T-helper 1 cell (primary cell): ENCODE measurements at places on chromosomes 4 and X.

DNA sequence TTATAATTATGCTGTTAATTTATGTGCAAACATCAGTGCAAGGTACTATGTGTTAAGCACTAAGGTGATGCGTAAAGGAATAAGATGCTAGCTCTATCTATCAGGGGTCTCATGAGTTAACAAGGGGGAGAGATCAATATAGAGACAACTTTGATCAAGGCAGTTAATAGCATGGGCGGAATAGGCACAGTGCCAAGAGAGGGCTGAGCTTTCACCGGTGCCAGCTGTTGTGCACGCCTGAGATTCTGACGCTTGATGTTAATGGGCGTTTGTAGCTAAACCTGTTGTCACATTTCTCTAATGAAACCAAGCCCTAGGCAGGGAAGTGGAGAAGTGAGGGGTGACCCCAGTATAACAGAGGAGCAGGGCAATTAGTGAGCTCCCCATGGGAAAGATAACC is 86.0 kb upstream of the NMU start:
- DNase-seq = no peak

GRCh38 chrX:115518113-115518512 is 42.9 kb upstream of the PLS3 start:
- no peak for DNase-seq

- DNase-seq = peak; percentile 62
Observed at GRCh38 chrX:150635952-150636351, 57.2 kb upstream of the MTMR1 start.

DNA sequence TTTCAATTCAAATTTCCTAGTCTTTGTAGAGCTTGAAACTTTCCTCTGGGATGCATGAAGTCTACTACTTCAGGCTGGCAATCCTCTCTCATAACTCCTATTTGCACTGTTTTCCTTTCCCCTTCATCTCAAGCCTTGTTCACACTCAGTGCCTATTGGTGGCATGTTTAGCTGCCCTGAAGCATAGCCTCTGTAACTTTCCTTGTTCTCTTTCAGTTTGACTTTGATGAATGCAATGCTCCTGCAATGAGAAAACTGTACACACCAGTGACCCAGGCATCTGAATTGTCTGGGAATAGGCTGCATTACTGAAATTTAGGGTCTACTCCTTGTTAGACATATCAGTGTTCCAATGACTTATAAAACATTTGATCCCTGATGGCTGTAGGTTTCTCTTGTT is 81.7 kb downstream of the ANK2 start:
- DNase-seq = no peak

DNA sequence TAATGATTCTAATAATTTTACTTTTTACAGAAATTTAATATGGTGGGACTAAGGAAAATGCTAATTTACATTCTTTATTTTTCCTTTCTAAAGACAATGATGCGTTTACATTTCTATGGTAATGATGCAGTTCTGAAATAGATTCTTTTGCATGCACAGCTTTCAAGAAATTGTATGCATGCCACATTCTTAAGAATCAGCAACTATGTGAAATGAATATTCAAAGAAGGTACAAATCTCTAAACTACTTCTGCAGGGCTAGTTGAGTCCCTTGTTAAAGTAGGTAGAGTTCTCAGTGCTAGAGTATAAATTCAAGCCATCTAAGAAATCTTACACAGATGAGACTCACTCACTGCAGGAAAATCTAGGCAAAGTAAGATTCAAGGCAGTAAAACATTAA is 24.5 kb upstream of the GRID2 start:
- DNase-seq = no peak

DNA sequence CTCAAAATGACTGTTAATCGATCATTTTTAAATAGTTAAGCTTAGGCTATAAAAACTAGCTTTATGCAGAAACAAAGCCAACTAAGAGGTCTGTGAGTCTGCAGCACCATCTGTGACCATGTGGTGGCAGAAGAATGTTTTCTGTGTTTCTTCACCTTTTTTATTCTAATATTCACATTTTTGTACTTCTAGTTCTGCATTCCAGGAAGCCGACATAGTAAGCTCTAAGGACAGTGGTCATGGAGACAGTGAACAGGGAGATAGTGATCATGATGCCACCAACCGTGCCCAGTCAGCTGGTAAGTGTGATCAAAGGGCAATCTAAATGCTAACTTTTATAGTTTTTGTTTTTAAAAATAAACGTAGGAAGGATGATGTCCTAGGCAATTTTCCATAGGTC is 5.6 kb downstream of the PCDH10 start:
- no peak for DNase-seq

GRCh38 chr4:141845901-141846300 is 209.5 kb downstream of the IL15 start:
- DNase-seq = no peak

DNA sequence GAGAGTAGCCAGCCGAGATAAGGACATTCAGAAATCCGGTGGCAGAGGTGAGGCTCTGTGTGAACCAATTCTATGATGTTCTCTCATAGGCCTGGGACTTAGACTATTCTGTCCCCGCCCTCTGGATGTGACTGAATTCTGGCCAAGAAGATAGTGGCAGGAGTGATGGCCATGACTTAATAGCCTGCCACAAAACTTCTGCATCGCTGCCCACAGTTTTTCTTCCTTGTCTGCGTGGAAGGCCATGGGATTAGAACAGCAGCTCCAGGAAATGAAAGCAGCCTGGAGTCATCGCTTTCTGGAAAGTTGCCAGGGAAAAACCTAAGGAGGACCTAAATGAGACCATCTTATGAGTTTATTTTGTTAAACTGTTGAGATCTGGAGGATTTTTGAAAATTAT is 134.7 kb downstream of the F11 start:
- no peak for DNase-seq

DNA sequence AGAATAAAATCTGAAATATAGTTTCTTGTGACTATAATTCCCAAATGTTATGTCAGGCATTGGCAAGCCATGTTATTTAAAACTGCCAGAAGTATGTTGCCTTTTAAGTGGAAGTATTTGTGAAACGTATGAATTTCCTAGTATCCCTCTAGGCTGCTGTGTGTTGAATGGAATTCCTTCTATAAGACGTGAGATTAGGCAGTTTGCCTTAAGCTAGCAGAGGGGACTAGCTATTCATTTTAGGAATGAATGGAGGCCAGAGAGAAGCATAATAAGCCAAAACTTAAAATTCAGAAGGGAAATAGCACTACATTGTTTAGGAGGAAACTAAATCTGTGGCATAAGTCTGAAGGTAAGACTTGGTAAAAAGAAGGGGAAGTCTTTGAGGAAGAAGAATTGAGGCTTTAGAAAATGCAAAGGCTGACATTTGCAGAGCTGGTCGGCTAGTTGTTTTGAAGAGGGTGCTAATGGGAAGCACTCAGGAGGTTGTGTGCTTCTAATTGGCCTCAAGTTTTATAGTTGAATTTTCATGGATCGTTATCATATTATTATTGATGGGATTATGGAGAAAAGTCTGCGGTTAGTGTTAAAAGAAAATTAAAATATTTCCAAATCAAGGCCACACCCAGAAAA is 57.1 kb downstream of the TMEM131L start:
- DNase-seq = no peak

- no peak for DNase-seq
Observed at GRCh38 chr4:111066447-111066846, 443.6 kb upstream of the PITX2 start.

GRCh38 chr4:126242679-126243390 is 928.1 kb downstream of the FAT4 start:
- DNase-seq = no peak

DNA sequence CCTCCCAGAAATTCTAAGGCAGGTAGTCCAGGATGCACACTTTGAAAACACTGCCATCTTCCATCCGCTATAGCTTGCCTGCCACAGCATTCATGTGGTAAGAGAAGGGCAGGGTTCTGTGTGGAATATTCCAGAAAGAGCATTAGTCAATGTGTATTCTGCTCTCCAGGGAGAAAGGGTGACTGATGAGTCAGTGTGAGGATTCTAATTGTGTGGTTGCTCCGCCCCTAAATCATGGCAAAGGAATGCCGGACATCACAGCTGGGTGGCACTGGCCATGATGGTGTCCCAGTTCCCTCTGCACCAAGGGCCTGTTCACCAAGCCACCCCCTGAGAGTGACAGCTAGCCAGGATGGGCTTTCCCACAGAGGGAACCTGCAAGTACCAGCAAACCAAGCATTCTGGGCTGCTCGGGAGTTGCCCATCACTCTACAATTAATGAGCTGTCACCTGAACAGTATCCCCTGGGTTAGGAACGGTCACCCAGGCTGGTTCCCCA is 9.5 kb downstream of the IDS start:
- no peak for DNase-seq

DNA sequence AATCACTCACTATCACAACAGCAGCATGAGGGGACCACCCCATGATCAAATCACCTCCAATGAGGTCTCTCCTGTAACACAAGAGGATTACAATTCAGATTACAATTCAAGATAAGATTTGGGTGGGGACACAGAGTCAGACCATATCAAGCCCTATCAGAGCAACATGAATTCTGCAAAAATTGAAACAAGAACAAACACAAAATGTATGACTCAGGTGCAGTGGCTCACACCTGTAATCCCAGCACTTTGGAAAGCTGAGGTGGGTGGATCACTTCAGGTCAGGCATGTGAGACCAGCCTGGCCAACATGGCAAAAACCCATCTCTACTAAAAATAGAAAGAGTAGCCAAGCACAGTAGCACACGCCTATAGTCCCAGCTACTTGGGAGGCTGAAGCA is 13.4 kb upstream of the HPSE start:
- DNase-seq = no peak

GRCh38 chrX:152845618-152846240 is 14.9 kb downstream of the NSDHL start:
- no peak for DNase-seq

DNA sequence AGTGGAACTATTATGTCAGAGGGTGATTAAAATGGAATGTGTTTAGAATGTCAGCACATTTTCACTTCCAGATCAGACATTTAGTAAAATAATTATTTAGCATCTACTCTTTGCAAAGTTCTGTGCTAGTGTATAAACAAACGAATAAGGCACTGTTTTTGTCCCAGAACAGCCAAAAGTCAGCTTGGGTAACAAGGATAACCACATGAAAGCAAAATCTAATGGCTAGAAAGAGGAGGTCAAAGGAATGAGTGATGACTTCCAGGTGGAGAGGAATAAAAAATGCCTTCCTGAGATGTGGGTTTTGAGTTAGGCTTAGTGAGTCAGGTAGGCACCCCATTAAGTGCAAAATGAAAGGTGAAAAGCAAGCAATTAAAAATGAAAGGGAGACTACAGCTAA is 112.6 kb downstream of the ATP10D start:
- no peak for DNase-seq

GRCh38 chrX:19554786-19555185 is 39.5 kb upstream of the MAP3K15 start:
- DNase-seq = peak; percentile 21
